ENCODE measurements at places on chromosomes 1 and 21.

DNA sequence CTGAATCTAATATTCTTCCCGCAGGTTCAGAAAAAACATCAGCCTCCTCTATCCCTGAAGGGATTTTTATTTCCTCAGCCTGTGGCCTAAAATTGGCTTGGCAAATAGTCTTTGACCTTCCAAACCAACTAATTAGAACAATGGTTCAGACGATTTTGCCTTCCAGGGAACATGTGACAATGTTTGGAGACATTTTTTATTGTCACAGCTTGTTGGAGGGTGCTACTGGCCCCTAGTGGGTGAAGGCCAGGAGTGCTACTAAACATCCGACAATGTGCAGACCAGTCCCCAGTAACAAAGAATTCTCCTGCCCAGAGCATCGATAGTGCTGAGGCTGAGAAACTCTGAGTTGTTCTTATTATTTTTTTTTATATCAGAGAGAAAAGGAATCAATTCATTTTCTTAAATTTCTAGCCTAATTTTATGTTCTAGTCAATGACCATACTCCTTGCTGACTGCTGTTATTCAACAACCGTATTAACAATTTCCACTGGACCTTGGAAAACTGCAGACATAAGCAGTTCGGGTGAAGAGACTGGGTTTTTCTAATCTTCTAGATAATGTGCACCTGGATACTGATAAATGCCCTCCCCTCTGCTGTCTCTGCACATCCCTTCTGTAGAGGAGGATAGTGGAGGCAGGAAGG lies 280.7 kb downstream of the LMX1A start:
- DNase-seq = peak; percentile 31

DNA sequence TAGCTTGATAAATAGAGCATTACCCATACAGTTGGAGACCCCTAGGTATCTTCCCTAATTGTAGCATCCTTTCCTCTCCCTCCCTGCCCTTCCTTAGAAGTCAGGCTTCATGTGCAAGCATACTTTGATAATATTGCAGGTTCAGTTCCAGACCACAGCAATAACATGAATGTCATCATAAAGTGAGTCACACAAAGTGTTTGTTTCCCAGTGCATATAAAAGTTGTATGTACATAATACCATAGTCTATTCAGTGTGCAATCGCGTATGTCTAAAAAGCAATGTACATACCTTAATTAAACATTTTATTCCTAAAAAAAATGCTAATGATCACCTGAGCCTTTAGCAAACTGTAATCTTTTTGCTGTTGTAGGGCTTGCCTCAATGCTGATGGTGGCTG lies 33.4 kb upstream of the KAZN start:
- no peak for DNase-seq

DNA sequence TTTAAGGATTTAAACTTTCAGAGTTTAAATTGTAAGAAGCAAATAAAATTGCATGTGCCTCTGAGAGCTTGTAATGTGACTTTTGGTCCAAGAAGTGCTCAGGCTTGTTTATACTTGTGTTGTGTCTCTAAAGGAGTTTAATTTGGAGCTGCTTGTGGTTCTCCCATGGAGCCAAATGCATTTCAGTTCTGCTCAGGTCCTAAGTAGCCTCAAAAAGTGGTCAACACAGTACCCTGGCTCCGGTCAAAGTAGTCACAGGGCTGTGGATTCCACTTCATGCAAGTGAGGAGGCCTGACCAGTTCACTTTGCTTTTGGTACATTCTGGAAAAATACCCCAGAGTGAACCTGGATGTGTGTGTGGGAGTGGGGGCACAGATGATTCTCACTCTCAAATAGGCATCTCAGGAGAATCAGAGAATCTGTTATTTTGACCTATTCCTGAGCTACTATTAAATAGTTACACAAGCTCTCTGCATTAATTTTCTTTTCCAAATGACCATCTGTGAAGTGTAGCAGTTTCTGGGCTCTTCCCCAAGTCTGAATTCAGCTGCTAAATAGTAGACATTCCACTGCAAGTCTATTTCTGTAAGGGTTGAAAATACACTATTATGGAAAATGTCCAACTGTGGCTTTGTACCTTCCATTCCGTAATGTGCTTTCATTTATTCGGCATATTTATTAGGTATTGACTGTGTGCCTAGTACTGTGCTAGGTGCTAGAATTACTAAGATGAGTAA lies 31.7 kb upstream of the AGO1 start:
- no peak for DNase-seq

DNA sequence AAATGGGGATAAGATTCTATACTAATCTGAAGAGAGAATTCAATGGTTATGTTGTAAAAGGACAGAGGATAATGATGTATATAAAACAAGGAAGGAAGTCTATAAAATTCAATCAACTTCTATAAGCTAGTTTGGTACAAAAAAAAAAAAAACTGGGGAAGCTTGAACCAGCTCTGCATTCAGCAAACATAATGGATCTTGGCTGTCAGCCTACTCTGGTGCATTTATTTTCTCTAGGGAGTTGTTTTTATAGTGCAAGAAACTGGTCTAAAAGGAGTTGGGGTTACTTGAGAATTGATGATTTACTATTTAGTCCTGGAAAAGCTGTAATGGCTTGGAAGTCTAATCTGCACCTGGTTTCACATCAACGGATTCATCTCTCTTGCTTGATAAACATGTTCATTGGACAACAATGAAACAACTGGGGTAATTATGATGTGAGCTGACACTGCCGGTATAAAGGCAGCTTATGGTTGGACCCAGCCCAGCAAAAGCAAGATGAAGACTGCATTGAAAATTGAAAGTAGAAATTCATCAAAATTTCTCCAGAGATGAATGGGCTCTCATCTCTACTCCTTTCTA lies 199.4 kb upstream of the NRIP1 start:
- no peak for DNase-seq

DNA sequence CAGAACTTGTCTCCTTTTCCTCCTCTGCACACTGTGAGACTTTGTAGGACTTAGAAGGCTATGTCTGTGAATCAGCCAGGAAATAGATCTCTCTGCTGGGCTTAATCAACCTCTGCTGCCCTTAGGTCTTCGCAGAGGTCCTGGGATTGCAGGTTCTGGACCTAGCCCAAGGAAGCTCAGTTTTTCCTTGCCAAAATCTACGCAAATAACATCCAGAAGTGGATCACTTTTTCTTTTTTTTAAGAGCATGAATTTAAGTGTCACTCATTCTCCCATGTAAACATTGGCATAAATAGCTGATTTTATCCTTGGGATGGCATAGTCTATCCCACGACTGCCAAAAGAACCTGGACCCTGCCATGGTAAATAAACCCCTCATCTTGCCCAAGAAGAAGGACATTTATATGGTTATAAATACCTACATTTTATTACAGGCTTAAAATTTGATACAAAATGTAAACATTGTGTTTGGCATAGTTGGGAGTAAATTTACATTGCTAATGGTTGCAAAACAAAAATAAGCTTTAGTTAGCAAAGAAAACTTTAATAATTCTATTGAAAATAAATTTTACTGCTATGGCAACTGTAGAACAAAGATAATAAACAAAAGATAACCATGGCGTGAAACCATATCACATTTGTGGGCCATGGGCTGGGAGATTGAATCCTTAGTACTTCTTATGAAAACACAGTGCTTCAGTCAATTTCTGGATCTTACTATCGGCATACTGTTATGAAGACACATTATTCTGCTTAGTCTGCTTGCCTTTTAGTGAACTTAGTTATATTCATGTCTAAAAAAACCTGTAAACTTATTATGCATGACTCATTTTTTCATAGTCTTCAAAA lies 24.5 kb upstream of the DISC1 start:
- no peak for DNase-seq

DNA sequence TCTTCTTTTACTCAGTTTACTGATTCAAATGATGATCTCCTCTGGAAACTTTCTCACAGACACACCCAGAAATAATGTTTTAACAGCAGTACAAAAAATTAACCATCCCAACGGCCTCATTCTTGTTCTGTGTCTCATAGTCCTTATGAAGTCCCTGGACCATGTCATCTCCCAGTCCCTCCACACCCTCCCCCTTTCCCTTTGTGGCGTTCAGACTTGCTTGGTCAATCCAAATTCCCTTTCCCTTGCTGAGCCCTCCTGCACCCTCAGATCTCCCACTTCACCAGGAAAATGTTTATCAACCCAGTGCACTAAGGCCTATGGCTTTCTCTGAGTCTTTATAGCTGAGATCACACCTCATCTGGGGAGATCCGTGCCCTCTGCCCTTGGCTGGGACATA lies 85.9 kb downstream of the CENPF start:
- DNase-seq = no peak

Measured in MV-4-11 (cell line).